Adrenal gland (tissue), 19 donors: ENCODE measurements at places on chromosomes 13 and 19. TPM values are rescaled to one million over a fixed set of nuclear protein-coding genes. Genes with fewer than 3 reads are reported as not detected.

DNA sequence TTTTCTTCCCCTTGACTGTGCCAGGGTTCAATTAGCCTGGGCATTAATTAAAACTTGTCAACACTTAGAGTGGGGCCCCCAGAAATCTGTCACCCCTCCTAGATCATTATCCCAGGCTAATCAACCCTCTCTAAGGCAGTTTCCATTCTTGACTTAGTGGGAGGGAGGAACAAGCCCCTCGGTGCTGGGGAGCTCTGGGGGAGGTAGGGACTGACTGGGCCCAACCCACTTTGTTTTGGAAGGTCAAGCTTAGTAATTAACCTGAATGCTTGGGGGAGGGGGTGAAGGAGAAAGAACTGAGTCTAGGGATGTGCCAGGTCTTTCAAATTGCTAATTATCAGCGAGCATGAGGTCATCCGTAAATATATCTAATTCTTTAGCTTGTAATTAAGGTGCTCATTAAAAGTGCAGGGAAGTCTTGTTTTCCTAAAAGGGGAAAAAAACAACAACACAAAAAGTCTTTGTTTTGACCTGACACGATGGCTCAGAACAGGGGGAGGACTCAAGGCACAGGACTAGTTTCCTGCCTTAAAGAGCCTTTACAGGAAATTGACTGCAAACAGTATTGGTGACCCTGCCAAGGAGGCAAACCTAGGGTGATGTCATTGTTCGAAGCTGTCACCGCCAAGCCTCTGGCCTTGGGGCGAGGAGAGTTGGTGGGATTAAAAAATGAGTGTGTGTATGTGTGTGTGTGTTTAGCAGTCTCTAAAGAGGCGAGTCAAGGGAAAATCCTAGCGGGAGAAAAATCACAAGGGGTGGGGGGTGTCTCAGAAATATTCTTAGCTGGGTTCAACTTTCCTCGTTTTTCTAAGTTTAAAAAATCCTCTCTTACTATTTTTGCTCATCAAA is 19.4 kb downstream of the ACTN4 start:
- peak; percentile 84 for DNase-seq
- no peak overlapping the region for H3K4me3 ChIP-seq
- no peaks in the 10 kb centered on the region for H3K36me3 ChIP-seq

DNA sequence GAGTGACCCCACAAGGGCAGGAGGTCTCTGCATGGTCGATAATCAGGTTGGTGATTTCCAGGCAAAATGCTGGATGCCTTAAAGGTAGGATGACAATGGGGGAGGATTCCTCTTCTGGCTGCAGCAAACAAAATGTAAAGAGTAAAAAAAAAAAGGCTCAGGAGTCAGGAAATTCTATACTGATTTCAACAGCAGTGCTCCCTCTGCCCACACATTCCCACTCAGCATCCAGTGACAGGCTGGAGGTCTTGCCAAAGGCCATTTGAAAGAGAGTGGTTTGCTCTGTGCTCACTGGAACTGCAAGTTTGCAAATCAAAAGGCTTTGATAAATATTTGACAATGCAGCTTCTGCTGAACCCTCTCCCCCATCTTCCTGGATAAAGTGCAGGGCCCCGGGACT is 135.4 kb downstream of the TNFRSF19 start:
- H3K4me3 ChIP-seq: no peak overlapping the region
- H3K27ac ChIP-seq: no peak overlapping the region
- no peaks in the 10 kb centered on the region for H3K36me3 ChIP-seq
- no peak for DNase-seq
- no peaks in the 10 kb centered on the region for H3K27me3 ChIP-seq

GRCh38 chr13:75879656-75880055 is 243.5 kb downstream of the LMO7 start:
- H3K27ac ChIP-seq: no peak overlapping the region
- peaks cover 5% of the 10 kb centered on the region for H3K27me3 ChIP-seq

DNA sequence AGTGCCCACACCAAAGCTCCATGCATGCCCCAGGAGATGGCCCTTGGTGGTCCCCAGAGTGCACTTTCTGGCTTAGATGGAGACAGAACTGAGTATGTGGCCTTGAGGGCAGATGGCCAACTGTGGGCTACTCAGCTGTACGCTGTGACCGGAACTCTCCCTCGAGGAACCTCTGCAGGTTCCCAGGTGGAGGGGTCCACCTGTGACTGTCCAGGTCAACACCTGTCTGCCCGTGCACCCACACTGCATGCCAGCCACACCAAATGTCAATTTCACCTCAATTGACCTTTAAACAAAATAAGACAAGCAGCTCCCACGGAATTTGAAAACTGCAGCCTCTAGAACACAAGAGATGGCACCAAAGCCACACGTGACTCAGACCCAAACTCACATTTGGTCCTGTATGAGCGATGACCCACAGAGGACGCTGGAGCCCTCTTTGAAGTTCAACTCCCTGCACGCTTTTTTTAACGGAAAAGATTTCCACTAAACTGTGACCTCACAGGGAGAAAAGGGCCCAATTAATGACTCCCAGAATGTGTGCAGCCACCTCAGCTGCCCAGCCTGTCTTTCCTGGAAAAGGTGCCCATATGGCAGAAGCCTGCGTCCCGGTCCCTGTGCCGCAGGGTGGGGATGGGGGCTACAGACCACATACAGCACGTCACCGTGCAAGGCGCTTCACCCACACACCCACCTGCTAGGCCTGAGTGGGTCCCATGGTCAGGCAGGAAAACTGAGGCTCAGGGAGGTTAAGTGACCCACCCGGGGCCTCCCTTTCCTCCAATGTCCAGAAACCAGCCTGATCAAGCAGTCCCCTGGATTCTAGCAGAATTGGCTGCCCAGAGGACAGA is 47.7 kb downstream of the KLF2 start:
- H3K27ac ChIP-seq: peak overlapping the region; percentile 80
- DNase-seq: no peak
- H3K4me1 ChIP-seq: peaks cover 38% of the 10 kb centered on the region

DNA sequence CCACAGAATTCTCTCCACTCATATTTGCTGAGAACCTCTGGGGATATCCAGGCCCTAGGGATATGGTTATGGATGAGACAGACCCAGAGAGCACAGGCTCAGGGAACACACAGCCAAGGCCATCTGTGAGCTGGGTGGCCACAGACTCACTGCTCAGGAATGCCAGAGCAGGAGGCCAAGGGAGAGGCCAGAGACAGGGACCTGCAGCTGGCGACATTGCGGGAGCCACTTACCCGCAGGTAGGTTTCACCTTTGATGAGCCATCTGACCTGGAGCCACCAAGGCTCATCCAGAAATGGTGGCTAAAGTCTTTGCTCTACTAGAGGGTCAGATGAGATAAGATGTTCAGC is 29.4 kb downstream of the CCNE1 start:
- no peaks in the 10 kb centered on the region for H3K27me3 ChIP-seq
- peak; percentile 87 for DNase-seq
- H3K27ac ChIP-seq: peak overlapping the region; percentile 59
- H3K4me3 ChIP-seq: no peak overlapping the region
- peaks cover 25% of the 10 kb centered on the region for H3K4me1 ChIP-seq
- no peaks in the 10 kb centered on the region for H3K36me3 ChIP-seq

The CAB39L gene
- total RNA-seq: 56.0 TPM

The THSD1 gene
- total RNA-seq: 4.3 TPM

The ARMC6 gene
- 23.6 TPM for total RNA-seq
